SK-N-DZ (cell line): ENCODE measurements at places on chromosomes 16 and 17.
A peak's percentile ranks its signal among the peaks of the same experiment; 100 is the strongest.

GRCh38 chr17:11142231-11142630 lies 98.8 kb upstream of the SHISA6 start:
- DNase-seq: no peak

DNA sequence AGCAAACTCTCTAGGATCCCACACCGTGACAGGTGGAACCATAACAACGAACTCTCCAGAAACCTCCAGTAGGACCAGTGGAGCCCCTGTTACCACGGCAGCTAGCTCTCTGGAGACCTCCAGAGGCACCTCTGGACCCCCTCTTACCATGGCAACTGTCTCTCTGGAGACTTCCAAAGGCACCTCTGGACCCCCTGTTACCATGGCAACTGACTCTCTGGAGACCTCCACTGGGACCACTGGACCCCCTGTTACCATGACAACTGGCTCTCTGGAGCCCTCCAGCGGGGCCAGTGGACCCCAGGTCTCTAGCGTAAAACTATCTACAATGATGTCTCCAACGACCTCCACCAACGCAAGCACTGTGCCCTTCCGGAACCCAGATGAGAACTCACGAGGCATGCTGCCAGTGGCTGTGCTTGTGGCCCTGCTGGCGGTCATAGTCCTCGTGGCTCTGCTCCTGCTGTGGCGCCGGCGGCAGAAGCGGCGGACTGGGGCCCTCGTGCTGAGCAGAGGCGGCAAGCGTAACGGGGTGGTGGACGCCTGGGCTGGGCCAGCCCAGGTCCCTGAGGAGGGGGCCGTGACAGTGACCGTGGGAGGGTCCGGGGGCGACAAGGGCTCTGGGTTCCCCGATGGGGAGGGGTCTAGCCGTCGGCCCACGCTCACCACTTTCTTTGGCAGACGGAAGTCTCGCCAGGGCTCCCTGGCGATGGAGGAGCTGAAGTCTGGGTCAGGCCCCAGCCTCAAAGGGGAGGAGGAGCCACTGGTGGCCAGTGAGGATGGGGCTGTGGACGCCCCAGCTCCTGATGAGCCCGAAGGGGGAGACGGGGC lies 1.3 kb downstream of the SPN start:
- peak; percentile 57 for DNase-seq

GRCh38 chr17:68973098-68973846 lies 18.1 kb upstream of the ABCA8 start:
- DNase-seq: no peak

DNA sequence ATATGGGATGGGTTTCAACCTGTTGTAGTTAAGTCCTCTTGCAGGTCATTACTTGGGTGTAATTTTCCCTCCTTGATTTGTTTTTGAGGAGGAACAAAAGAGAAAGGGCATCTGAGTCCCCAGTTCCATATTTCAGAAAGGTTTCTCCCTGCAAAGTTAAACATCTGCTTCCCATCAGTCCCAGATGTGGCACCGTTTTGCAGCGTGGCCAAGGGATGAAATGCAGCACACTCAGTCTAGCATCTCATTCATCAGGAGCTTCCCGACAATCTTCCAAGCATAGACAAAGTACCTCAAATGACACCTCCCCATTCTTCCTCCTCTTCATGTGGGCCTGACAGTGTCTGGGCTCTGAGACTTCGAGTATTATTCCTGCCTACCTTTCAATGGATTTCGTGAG lies 363.7 kb upstream of the SOX9 start:
- no peak for DNase-seq

DNA sequence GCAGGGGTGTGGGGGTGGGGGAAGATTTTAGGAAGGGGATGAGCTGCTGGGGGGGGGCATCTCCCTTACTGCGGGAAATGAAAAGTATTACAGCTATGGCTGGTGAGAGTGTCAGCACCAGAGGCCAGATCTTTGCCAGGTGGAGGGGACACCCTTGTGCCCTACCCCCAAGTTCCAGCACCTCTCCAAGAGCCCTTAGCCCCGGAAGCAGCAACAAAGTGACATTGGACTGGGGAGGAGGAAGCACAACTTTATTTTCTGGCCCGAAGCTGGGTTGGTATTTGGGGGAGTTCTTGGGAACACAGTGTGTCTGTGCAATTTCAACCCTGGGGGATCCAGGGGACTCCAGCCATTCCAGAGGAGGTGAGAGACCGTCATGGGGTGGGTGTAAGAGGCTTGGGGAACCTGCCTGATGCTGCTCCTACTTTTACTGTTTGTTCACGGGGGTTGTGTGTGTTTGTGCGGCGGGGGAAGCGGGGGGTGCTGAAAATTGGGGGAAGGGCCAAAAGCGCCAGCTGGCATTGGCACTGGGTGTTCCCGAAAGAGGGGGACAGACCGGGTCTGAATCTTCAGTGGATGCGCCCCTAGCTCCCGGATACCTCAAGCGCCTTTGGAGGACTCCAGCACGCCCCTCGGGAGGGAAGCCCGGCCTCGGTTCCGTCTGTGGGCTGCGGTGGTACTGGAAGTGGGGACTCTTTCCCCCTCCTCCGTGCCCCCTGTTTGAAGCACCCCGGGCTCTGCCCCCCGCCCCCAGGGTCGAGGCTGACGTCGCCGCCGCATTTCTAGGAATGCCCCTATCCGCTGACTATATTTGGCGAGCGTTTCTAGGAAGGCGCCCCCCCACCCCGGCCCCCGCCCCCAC lies 230.3 kb downstream of the MRTFB start:
- no peak for DNase-seq

DNA sequence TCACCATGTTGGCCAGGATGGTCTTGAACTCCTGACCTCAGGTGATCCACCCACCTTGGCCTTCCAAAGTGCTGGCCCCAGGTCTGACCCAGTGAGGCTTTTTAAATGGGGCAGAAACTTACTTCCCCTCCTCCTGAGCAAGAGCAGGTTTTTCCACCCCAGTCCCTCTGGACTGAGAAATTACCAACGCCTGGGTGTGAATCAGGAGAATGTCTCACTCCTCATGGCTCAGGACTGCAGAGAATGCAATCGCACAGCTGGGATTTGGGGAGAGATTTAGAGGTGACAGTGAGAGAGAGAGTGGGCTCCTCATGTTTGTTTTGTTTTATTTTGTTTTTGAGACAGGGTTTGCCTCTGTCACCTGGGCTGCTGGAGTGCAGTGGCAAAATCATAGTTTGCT lies 203.6 kb downstream of the RAB11FIP4 start:
- no peak for DNase-seq

- DNase-seq: no peak
These were observed 97.5 kb downstream of the METRNL start for GRCh38 chr17:83176623-83177583.

DNA sequence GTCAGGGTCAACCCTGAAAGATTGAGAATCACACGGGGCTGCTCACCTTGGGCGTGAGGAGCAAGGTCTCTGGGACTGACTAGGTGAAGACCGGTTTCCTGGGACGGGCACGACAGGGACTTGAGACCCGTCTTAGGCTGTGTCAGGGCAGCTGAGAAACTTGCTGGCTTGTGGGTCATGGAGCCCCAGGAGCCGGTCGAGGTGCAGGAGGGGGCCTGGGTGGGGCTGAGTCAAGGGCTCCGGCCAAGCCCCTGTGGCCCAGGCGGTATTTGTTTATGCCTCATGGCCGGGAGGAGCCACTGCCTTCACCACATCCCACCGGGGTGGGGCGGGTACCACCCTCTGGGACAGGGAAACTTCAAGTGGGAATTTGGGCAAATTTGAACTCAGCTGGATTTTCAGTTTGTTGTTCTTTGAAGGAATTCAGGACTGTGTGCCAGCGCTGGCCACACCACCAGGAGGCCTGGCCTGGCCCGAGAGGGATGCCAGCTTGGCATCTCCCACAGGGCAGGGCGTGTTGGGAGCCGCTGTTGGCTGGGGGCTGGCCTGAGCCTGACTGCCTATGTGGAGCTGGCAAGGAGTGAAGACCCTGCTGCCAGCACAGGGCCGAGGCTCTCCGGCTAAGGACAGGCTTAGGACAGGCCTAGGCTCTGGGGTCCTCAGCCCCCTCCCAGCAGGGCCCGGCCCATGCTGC lies 116.1 kb downstream of the METRNL start:
- DNase-seq: no peak
